Smooth muscle cell of the pulmonary artery (primary cell): ENCODE measurements at places on chromosomes 6 and 20. TPM values are rescaled to one million over a fixed set of nuclear protein-coding genes. Genes with fewer than 3 reads are reported as not detected.

ZDHHC14 gene
- 3.7 and 6.0 TPM in 2 replicates for total RNA-seq

BPIFB4 gene
- not detected in 2 replicates for total RNA-seq

CFB gene
- total RNA-seq, result 49.7 and 81.0 TPM in 2 replicates

SLC17A9 gene
- 21.0 and 25.4 TPM in 2 replicates for total RNA-seq

TUBB2B gene
- 3.9 and 5.1 TPM in 2 replicates for total RNA-seq

FAM120B gene
- total RNA-seq, result 25.6 and 28.3 TPM in 2 replicates

TULP1 gene
- not detected in 2 replicates for total RNA-seq

WFDC10B gene
- 0.26 TPM in 1 of 2 replicates, not detected in the other for total RNA-seq

ADGRF1 gene
- total RNA-seq, result not detected in 2 replicates

YWHAB gene
- total RNA-seq, result 109 and 120 TPM in 2 replicates
